NCI-H2081 treated with DMSO at 0.1 percent for 48 hours (cell line): ENCODE measurements at places on chromosomes 2 and 18.

DNA sequence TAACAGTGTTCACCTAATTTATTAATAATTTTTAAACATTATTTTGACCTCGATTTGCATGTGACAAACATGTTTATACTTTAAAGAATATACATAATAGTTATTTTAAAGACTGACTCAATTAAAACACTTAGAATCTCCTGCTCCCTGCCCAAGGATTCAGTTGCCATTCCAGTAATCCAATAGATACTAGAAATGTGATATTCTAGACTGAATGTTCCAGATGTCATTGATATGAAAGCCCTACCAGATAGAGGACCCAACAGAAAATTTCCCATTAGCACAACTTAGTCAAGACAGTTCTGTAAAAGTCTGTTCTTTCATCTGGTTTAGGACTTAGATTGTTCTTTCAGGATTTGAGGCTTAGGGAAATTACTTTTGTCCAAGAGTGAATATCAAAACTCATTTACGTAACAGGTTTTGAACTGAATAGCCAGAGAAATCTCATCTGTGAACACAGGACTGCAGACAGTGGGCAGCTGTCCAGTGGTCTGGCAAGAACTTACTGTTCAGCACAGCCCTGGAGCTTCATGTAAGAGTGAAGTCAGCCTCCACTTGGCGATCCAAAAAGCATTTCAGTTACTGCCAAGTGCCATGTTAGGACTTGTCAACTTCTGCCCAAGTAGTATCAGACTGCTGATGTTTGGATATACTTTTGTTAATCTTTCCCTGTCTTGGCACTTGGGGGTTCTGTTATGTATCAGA lies 77.5 kb downstream of the OSBPL6 start:
- DNase-seq, result no peak

DNA sequence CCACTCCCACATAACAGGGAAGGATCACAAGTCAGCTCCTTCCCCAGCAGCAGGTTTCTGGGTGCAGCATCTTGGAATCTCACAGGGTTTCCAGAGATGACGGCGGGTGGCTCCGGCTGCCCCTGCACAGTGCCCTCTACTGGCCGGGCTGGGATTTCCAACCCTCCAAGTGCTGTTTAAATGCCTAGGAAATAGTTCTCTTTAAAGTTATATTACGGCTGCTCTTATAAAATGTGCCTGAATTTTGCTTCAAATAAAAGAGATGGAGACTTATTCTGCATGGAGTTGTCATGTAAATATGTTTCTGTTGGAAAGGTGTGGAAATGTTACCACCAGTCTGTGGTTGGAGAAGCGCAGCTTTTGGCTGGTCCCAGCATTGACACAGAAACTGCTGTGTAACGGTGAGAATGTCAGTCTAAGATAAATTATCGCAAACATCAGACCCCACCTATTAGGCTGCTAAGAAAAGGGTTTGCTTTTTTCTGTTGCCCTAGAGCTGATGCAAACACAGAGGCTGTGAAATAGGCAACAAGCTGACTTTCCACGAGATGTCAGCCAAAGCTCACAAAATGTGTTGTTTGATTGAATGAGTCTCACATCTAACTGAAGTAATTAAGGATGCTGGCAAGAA lies 3.3 kb upstream of the HJURP start:
- peak; percentile 22 for DNase-seq

- DNase-seq, result no peak
Measured at GRCh38 chr2:239662413-239663120, 261.7 kb upstream of the HDAC4 start.

- no peak for DNase-seq
Measured at GRCh38 chr18:50320719-50321118, 33.2 kb upstream of the CXXC1 start.

DNA sequence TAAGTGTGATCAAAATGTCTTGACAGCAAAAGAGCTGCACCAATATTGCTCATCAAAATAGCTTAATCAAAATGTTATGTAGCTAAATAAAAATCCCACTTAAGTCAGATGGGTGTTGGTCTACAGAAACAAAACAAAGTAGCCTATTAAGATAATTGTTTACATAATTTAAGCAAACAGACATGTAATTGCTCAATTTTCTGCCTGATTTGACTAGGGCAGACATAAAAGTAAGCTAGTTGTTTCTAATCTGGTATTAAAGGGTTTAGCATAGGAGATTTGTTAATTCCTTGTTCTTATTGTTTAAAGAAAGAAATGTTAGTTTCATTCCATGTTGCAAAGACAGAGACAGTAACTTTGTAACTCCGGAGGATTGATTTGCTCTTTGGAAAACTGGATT lies 11.5 kb upstream of the FEZ2 start:
- no peak for DNase-seq
